Omental fat pad (tissue), 4 donors: ENCODE measurements at places on chromosomes 5 and 9.

DNA sequence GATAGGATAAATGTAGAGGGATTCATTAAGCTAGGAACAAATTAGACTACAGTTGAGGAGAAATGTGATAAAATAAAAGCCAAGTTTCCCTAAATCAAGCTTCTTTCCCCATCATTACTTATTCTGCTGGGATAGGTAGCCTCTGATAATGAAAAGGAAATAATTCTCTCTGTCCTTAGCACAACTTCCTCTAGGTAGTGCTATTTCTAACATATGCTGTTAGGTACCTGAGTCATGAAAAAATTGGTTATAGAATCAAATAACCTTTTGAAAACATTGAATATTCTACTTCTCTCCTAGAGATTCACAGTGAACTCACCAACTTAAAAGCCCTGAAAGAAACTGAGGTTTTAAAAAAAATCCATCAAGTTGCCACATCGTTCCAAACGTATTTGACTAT is 1793.1 kb downstream of the EFNA5 start:
- no peak for DNase-seq

GRCh38 chr9:37919956-37920335 is 16.0 kb upstream of the SLC25A51 start:
- no peak for DNase-seq

DNA sequence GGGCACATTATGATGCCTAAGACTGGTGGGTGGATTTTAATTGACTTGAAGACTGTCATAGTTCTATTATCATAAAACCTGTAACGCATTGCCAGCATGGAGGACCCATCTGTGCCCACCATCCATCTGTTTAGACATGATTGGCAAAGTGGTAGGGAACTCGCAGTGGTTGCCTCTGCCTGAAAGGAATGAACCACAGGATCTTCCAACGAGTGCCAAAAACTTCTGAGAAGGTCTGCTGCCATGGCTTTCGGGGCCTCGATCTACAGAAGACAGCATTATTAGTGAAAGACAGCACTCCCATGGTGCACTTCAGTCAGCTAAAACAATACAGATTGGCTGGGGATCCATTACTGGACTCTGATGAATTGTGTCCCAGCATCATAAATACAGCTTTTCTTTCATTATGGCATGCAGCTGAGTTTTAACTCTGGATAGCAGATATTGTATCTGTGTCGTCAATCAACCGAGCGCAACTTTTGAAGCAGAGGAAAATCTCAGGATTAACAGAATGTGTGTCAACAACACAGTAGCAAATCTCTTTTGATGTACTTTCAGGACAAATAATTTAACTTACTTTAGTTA is 74.3 kb downstream of the ZDHHC21 start:
- no peak for DNase-seq

DNA sequence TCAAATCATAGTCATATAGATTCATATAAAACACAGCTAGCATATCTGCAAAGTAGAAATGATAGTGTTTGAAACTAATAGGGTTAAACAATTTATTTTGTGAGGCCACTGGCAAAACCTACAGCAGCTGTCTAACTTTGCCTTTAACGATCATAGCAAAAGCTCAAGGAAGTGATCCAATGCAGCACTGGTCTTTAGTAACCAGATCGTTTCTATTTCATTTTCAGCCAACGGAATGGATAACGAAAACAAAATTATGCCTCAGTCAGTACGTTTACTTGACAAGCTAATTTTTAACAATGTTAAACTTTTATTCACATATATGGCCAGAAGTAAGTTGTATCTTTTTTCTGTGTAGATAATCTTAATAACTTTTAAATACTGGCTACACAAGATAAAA is 17.7 kb downstream of the MLLT3 start:
- no peak for DNase-seq

- no peak for DNase-seq
These were observed 2.8 kb upstream of the ADAMTS12 start for GRCh38 chr5:33894566-33894965.

DNA sequence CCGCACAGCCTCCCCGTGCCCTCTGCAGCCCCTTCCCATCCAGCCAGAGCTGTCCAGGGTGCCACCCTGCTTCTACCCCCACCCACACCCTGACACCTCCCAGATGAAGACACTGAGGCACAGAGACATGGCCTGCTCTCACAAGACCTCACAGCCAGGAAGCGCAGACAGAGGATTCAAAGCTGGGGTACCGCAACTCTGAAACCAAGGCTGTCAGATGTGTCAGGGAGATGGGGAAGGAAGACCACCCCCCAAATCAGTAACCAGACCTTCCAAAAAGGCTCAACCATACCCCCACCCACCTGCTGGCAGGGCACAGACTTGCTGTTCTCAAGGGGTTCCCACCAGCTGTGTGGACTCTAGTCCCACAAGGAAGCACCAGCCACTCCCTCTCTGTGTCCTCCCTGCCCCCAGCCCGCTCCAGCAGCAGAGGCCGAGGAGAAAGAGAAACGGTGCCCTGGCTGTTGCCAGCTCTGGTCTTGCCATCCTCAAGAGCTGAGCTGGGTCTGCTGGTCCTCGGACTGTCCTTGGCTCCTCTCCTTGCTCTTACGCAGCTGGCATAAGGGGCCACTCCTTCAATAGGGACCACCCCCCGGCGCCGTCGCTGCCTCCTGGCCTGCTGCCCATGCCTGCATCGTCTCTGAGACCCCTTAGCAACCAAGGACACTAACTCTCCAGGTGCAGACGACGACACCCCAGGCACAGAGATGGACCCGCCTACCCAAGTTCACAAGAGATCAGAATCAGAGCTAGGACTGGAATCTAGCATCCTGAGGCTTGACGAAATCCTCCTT is 699 bp downstream of the AKNA start:
- no peak for DNase-seq

DNA sequence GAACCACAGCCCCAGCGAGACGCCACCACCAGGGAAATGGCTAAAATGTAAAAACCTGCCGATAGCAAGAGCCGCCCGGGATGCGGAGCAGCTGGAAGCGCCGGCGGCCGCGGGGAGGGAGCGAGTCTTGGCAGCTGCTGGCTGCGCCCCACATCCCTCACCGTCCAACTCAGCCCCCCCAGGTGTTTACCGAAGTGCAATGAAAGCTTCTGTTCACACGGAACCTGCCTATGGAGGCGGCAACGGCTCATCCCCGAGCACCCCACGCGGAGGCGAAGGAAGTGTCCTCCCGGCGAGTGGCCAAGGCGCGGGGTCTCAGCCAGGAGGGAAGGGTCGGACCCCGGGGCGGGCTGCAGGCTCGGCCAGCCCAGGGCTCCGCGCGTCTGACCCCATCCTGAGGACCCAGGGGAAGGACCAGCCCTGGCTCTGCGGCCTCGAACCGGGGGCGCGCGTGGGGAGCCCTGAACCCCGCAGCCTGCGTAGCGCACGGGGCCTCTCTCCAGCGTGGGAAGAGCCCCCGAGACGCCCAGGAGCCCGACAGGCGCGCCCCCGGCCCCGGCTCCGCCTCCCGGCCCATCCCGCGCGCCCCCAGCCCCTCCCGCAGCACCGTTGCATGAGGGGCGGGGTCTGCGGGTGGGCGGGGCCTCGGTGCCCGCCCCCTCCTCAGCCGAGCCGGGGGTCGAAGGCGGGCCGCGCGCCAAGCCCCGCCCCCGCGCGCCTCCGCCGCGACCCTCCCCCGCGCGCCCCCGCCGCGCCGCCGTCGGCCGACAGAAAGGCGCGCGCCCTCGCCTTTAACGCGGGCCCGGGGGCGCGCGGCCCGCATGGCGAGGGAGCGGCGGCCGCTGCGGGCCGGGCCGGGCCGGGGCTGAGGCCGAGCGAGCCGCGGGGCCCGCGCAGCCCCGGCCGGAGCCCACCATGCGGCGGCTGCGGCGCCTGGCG is at the start of gene DIPK1B:
TSS of gene DIPK1B (plus strand) at position 822 of the 939 bp plus-strand sequence. CDS start at position 916, 94 bp downstream.
- no peak for DNase-seq

DNA sequence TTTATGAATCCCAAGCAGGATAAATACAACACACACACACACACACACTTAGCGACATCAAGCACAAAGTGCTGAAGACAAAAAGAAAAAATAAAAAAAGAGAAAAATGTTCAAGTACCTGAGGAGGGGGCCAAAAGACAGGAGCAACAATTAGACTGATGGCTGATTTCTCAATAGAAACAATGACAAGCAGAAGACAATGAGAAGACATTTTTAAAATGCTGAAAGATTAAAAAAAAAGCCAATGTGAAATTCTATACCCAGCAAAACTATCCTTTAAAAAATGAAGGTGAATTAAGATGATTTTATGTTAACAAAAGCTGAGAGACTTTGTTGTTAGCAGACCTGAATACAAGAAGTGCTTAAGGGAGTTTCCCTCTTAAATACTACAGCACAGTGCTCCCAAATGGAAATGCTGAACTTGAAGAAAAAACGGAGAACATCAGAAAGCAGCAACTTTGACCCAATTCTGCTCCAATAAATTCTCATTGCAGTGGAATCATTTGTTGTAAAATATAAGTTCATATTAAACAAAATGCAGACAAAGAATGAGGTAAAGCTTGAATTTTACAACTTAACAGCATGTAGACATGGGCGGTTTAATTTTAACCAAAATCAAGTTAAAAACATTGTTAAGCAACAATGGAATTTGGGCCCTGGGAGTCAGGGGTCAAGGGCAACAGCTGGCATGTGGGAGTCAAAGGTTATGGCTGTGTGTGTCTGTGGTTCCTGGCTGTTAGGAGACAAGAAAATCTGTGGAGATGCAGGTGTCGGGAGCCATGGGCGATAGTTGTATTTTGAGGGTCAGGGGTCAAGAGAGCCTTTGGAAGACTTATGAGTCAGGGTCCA is 776 bp upstream of the RANBP17 start:
- DNase-seq = no peak

DNA sequence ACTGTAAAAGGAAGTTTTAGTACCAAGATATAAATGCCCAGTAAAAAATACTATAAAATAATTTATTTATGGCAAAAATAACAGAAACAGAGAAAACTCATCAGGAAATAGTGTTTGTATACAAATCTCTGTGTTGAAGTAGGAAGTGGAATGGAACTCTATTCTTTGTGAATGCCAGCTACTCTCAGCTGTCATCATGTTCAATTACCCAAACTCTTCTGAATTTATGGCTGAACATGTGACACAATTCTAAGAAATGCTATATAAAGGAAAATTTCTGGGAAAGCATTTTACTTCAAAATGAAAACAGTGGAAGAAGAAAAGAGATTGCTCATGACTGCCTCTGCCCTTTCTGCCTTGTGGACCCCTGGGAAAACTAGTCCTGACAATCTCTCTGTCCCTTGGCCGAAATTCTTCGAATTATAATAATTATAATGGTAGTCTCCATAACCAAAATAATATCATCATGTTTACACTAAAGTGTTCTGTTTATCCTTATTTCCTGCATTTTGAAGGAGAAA is 522.3 kb upstream of the ST8SIA4 start:
- DNase-seq = no peak

- DNase-seq = no peak
These were observed 30.0 kb downstream of the ZCCHC7 start for GRCh38 chr9:37150415-37150814.

- DNase-seq = no peak
These were observed 44.9 kb upstream of the SLC12A2 start for GRCh38 chr5:128038643-128039042.

- no peak for DNase-seq
These were observed 51.2 kb upstream of the ADRA1B start for GRCh38 chr5:159864885-159865691.

- DNase-seq = no peak
These were observed 45.3 kb upstream of the TTC39B start for GRCh38 chr9:15352306-15352705.

DNA sequence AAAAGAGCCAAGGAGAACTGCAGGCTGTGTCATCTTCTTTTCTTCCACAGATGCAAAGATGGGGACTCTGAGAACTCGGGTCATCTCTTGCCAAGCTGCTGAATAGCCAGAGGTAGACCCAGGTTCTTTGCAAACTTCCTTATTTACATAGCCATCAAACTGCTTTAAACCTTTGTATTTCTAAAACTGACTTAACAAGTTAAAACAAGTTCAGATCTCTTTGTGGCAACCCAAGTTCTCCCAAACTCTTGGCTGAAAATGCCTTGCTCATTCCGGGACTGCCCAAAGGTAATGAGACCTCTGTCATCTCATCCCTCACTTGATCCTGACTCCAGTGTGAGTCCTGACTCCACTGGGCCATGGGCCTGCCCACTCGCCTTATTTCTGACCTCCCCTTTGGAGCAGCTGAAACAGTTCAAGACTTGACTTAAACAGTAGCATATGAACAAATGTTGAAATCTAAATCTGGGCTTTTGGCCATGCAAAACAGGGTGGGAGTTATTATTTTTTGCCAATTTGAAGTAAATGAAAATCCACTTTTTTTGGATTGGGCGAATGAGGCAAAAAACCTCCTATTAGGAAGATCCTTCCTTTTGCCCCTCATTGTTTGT is 50.6 kb downstream of the FBXL7 start:
- no peak for DNase-seq

DNA sequence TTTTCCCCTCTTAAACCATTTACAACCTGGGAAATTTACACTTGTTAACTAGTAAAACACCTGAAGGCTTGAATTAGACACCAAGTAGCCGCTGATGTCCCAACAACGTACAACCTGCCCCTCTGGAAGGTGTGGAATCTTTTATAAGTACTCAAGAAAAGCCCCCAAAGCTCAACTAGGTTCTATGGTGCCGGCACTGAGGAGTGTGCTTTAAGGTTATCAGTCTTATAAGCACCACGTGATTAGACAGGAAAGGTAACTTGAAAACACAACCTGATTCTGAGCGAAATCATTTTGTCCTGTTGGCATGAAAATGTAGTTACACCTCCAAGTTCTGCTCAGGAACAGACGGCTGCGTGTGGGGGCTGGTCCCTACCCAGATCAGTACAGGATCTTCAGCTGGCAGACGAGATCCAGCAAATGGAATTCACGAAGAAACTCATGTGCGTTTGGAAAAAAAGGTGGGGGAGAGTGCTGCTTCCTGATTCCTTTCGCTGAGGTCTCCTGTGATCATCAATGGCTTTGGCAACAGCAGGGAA is 195.5 kb downstream of the MEF2C start:
- DNase-seq = no peak

DNA sequence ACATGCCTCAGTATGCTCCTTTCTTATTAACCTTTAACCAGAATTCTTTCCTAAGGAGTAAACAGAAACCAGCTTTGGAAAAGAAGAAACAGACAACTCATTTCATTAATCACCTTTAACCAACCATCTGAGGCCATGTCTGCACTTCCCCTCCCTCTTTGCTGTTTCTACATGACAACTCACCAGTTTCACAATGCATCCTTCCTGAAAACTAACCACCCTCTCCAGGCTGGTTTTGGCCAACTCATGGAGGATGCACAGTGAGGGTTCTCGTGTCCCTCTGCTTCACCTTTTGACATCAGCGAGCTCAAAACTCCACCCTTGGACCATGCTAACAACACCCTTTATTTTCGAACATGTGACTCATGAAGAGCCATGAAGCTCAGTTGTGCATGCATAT is 244.1 kb downstream of the ELAVL2 start:
- DNase-seq = no peak

- no peak for DNase-seq
These were observed 1556.8 kb downstream of the EFNA5 start for GRCh38 chr5:106113922-106114321.

- DNase-seq = no peak
These were observed 3.6 kb downstream of the PSMD5 start for GRCh38 chr9:120839146-120839545.

- DNase-seq = no peak
These were observed 80.2 kb downstream of the ARRDC3 start for GRCh38 chr5:91302958-91303357.
